ENCODE measurements at places on chromosomes 16 and 17. TPM values are rescaled to one million over a fixed set of nuclear protein-coding genes. Genes with fewer than 3 reads are reported as not detected.

- no peaks in the 10 kb centered on the region for H3K27me3 ChIP-seq
- peaks cover 32% of the 10 kb centered on the region for H3K4me1 ChIP-seq
- peak; percentile 92 for DNase-seq
- peak overlapping the region; percentile 93 for H3K27ac ChIP-seq
- peaks cover 19% of the 10 kb centered on the region for H3K36me3 ChIP-seq
- H3K4me3 ChIP-seq: peak overlapping the region; percentile 31
Observed at GRCh38 chr17:42312285-42313130, 24.2 kb downstream of the STAT5A start.

DNA sequence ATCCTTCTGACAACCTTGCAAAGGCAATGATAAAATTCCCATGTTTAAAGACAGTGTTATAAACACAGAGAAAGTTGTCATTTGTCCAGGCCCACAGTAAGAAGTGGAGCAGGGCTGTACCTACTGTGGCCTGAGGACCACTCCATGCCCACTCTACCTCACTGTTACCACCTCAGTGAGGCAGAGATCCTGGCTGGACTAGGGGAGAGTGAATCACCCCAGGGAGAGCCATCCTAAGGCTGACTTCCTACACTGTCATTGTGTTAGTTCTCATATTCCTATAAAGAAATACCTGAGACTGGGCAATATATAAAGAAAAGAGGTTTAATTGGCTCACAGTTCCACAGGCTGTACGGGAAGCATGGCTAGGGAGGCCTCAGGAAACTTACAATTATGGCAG is 228.8 kb upstream of the HSBP1 start:
- H3K36me3 ChIP-seq: no peaks in the 10 kb centered on the region
- H3K27me3 ChIP-seq: no peaks in the 10 kb centered on the region
- no peaks in the 10 kb centered on the region for H3K4me1 ChIP-seq
- DNase-seq: no peak

The RPRML gene
- polyA plus RNA-seq: not detected

The GAS7 gene
- 1.1 TPM for polyA plus RNA-seq

The SLC35G3 gene
- not detected for polyA plus RNA-seq

DNA sequence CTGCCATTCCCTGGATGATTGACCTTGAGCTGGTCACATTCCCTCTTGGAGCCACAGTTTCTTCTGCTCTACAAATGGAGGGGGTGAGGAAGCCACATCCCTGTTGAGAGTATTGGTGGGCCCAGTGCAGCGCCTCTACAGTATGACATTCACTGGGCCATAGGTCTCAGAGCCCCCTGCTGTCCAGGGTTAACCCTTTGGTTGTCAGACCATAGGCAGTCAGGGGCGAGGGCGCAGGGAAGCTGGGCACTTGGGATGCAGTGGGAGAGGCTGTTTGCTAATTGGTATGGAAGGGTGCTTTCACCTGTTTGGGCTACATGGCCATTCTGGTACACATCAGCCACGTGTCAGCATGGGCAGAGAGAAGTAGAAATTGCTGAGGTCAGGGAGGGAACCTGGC is 27.3 kb upstream of the WFDC1 start:
- DNase-seq: no peak
- H3K4me1 ChIP-seq: no peaks in the 10 kb centered on the region
- H3K27ac ChIP-seq: peak overlapping the region; percentile 2
